NCI-H524 treated with DMSO at 0.1 percent for 48 hours (cell line): ENCODE measurements at places on chromosomes 5 and 9.

- DNase-seq, result no peak
Observed at GRCh38 chr5:147290261-147290660, 55.4 kb downstream of the STK32A start.

DNA sequence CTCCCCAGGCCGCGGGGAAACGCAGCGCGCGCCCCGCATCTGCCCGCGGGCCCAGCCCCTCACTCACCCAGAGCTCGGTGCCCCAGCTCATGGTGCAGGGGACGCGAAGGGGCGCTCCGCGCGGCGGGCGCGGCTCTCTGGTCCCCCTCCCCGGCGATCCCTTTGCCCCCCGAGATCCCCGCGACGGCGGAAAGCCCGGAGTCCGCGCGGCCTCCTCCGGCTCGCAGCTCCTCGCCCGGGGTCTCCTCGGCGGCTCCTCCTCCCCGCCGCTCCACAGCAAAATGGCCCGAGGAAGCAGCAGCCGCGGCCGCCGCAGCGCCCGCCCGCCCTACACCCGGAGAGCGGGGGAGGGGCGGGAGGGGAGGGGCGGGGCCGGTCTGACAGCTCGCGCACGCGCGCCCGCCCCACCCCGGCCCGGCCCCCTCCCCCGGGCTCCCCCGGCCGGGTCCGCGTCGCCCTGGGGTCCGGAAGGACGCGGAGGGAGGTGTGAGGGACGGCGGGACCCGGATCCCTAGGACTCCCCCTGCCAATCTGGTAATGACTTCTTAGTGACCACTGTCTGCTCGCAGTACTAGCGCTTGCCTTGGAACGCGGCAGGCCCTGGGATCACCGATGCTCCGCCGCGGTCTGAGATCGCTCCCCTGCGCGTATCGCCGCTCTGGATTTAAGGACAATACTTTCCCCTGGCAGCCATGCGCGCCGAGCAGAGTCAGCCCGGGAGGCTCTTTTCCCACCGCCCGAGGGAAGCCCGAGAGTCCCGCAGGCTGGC, at the start of gene FNBP1:
TSS of gene FNBP1 (minus strand) at position 305 of the 769 bp plus-strand sequence. CDS start at position 91, 214 bp downstream.
- no peak for DNase-seq

DNA sequence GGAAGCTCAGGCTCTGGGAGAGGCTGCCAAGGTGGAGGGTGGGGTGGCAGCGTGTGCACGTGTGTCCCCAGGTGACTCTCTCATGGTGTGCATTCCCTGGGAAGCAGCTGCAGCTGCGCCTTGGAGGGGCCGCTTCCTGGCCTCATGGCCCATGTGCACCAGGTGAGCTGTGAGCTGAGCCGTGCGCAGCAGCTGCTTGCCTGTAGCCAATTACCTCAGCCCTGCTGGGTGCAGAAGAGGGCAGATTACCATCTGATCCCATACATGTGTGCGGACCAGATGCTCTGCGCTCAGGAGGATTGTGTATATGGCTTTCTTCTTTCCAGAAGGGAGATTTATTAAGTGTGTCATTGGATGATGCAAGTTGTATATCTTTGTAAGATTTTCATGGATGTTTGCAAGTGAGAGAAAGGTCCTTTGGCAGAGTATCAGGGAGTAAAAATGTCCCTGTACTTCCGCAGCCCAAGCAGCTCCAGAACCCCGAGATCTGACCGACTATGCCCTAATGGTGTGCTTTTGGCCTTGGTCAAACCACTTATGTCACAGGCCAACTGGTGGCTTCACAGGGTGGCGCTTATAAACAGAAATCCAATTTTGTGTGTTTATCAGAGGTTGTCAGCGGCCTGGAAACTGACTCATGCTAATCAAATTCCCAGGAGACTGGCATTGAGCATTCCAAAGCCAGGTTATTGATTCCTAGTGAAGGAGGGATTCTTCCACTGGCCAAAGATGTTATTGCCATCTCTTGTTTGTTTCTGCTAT, 229.3 kb downstream of the GOLPH3 start:
- DNase-seq, result peak; percentile 86

- no peak for DNase-seq
Observed at GRCh38 chr9:71822456-71822855, 54.1 kb upstream of the CEMIP2 start.

DNA sequence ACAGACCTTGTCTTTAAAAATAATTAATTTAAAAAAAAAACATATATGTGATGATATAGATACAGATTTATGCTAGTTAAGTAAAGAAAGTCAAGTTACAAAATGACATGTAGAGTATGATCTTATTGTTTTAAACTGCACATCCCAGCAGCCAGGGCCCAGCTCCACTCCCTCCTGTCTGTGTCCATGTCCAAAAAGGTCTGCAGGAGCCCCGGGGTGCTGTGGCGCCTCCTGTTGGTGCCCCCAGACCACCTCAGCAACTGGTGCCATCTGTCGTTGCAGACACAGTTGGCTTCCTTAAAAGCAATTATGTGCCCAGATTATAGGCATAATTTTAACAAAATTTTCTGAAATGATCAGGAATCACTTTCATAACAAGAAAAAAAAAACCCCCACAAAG, 33.3 kb downstream of the IPPK start:
- no peak for DNase-seq

- no peak for DNase-seq
Observed at GRCh38 chr5:158175934-158176481, 317.1 kb upstream of the CLINT1 start.

GRCh38 chr5:91178461-91178860, 204.7 kb downstream of the ARRDC3 start:
- no peak for DNase-seq

GRCh38 chr5:125316915-125317535, 570.6 kb upstream of the ZNF608 start:
- peak; percentile 76 for DNase-seq

GRCh38 chr5:143605403-143606005, 202.0 kb upstream of the NR3C1 start:
- DNase-seq, result no peak

DNA sequence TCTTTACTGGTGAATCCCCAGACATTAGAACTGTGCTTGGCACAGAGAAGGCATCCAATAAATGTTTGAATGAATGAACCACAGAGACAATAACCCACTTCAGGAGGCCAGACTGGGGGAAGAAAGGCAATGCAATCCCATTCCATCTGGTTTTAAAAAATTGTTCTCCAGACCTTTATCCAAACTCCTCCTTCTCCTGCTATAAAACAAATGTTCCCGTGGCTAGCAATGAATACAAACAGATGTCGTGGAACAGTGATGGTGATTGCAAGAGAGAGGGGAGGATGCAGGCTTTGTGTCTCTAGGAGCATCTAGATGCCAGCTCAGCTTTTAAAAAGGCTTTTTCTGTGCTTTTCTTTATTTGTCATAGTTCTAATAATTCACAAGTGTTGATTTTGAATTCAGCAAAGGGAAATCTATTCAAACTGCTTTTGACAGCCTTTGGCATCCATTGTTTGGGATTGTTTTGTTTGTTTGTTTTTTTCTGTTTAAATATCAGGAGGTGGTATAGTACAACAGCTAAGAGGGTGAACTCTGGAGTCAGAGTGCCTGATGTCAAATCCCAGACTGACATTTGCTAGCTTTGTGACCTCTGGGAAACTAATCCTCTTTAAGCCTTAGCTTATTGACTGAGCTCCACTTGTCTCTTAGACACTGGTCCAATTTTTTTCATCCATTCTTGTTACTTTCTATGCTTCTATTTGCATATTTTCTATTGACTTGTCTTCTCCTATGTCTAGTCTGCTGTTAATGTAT, 59.1 kb downstream of the TNFSF15 start:
- no peak for DNase-seq

DNA sequence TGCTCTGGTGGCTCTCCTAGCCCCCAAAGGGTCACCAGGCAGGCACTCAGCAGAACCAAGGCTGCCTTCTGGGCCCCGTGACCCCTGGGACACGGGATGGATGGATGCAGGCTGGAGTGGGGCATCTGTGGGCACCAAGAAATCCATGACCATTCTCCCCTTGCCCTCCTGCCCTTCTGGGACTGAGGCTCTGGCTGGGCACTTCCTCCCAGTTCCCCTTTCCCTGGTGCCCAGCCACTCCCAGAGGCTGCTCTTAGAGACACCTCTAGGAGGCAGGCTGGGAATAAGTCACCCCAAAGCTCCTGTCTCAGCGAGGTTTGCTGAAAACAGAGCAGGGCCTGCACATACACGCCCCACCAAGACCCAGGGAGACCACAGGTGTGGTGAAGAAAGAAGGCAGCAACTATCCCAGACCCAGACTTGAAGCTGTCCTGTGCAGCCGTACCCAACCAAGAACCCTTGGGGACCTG, 943 bp downstream of the STING1 start:
- DNase-seq, result no peak

DNA sequence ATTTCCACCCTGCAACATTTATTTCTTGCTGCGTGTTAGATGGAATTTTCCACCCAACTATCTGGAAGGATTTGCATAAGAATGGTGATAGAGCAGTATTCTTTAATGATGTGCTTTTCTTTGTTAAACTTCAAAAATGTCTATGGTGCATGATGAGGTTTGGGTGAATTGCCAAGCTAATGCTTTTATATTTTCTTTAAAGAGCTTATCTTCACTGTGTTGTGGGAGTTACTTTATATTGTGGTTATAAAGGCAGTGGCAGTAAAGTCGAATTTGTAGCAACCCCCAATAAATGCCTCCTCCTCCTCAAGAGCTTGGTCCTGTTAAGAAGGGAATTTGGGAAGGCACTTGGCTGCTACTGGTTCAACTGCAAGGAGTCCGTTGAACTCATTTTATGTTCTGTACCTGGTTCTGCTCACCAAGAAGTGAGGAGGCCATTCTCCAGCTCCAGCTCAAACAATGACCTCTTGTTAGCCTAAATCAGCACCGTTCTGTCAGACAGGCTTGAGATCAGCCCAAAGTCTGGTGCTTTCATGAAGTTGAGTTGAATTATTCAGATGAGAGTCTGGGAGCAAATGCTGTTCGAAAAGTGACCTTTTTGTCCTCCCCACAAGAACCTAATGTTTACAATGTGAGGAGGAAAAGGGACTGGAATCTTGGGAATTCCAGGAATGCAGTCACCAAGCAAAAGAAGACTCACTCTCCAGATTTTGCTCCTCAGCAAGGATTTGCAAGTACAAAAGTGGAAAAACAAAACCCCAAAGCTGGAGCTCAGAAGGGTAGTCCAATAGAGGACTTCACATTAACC, 217.0 kb downstream of the TMEM38B start:
- DNase-seq, result no peak

- DNase-seq, result no peak
Observed at GRCh38 chr5:54547711-54548250, 30.2 kb downstream of the SNX18 start.

DNA sequence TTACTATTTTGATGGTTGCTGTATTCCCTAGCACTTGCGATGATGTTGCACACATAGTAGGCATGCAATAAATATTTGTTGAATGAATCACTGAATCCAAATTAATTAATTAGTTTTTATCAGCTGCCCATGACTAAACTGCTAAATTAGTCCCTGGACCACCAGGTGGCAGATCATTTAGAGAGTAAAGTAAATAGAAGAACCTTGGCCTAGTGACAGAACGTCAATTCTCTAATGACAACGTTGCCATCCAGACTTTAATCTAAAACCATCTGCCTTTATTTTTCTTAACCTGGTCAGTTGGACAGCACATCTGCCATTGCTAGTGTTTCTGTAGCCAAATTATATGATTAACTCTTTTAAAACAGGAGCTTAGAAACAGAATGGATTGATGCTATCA, 457.5 kb downstream of the KIF4B start:
- peak; percentile 89 for DNase-seq

DNA sequence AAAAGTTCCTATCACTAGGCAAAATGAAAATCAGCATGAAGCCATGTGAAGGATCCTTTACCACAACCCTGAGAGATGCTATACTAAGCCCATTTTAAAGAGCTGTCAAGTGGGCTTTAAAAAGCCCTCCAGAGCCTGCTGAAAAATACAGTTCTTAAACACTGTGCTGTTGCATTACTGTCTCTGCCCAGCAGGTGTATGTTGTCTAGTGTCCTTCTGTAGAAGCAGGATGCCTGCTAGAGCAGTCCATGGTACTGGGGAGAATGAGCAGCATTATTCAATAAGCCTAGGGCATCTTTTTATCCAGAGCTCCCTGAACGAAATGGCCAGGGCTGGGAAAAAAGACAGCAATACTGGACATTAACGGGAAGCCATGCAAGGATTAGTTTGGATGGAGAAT, 126.2 kb upstream of the PLCXD3 start:
- DNase-seq, result peak; percentile 54

GRCh38 chr9:78515108-78515507, 218.2 kb downstream of the PSAT1 start:
- no peak for DNase-seq

- DNase-seq, result no peak
Observed at GRCh38 chr5:130874861-130875417, 290.1 kb downstream of the HINT1 start.

- DNase-seq, result no peak
Observed at GRCh38 chr5:149824846-149825245, 94.7 kb downstream of the PPARGC1B start.

- DNase-seq, result no peak
Observed at GRCh38 chr5:14825977-14826376, 45.6 kb downstream of the ANKH start.

GRCh38 chr5:147450606-147451005, 59.3 kb downstream of the DPYSL3 start:
- no peak for DNase-seq

DNA sequence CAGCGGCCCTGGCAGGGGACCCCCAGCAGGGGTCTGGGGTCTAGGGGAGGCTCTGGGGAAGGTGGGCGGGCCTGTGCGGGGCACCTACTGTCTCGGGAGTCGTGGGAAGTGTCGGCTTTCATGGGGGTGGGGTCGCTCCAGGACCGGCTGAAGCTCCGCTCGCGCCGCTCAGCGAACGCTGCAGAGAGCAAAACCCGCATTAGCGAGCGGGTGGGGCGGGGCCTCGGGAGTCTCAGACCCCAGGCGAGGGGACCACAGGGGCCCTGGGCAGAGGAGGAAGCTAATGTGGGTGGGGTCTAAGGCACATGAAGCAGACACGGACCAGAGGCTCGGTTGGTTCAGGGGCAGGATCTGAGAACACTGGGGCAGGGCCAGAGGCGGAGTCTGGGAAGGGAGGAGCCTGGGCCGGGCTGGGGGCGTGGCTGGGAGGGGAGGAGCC, 5.5 kb downstream of the NSMF start:
- no peak for DNase-seq

DNA sequence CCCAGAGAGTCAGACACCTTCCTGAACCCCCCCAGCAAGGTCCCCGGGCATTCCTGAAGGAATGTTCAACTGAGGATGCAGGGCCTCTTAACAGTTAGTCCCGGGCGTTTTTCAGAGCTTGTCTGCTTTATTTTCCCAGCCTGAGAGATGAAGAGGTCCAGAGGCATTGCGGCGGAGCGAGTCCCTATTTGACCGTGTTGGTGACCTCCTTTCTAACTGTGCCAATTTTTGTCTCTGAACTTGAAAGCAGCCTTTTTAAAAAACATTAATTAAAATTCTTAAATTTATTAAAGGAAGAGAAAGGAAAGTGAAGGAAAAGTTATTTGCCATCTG, 433 bp upstream of the PTAR1 start:
- no peak for DNase-seq

- peak; percentile 34 for DNase-seq
Observed at GRCh38 chr9:35736201-35736633, 3.8 kb downstream of the CREB3 start.

DNA sequence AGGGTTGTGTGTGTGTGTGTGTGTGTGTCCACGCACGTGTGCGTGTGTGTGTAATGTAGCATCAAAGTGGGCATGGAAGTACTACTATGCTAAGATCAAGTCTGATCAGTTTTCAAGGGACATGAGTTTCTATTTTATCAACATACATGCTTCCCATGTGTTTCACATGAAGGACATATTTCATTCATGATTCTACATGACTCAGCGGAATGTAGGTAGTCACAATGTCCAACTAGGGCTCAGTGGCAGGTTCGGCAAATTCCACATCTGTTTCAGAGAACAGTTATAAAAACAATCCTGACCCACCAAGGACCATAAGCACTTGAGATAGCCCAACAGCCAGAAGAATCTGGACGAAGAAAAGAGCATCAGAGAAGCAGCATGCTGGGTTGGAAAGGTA, 148.3 kb downstream of the SPOCK1 start:
- no peak for DNase-seq
